ENCODE measurements at places on chromosomes 5 and 9. TPM values are rescaled to one million over a fixed set of nuclear protein-coding genes. Genes with fewer than 3 reads are reported as not detected.

DNA sequence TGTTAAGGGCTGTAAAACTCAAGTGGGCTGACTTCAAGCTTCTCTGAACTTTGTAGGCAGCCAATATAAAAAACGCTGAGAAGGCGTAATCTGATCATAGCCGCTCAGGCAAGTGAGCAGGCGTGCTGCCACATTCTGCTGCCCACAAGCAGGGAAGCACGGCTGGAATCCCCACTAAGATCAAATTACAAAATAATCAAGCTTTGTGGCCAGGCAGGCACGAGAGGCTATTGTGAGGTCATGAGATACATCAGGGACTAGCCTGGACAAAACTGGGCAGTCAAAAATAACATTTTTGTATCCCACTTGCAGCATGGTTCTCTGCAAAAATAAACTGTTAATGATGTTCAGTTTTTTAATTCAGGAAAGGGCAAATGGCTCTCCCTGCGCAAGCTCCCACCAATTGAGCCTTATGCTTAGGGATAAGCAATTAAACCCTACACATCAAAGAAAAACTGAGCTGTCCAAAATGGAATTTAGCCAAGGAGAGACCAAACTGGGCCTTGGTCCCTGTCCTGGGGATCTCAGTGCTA, 64.0 kb downstream of the POU5F2 start:
- peak; percentile 21 for DNase-seq

CCL27 gene
- not detected for total RNA-seq

PTGES gene
- 0.15 TPM for total RNA-seq

ADRB2 gene
- 0.36 TPM for total RNA-seq

DNA sequence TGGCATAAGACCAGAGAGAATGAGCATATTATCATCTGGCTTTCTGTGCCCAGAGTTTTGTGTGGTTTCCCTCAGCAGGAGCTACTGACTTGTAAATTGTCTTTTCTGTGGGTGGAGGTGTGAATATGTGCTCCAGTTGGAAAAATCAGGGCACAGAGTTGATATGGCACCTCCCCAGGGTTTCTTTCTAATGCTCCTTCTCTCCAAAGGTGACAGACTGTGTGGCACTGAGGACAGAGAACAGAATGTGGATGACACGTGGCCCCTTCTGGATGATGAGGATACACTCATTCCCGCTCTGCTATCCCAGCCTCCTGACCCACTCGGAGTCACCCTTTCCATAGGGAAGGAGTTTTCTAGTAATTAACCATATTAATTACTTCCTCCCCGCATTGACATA, 221.0 kb downstream of the ICE1 start:
- DNase-seq: no peak

- DNase-seq: no peak
Observed at GRCh38 chr5:176481711-176482110, 33.5 kb downstream of the FAF2 start.

GRCh38 chr5:103086547-103086946, 33.4 kb downstream of the GIN1 start:
- no peak for DNase-seq

- DNase-seq: no peak
Observed at GRCh38 chr5:150339165-150339564, 18.3 kb upstream of the TCOF1 start.

REEP2 gene
- total RNA-seq: 72.8 TPM

- no peak for DNase-seq
Observed at GRCh38 chr9:136197930-136198604, 6.9 kb downstream of the LHX3 start.
